ENCODE measurements at places on chromosomes 11 and 22. TPM values are rescaled to one million over a fixed set of nuclear protein-coding genes. Genes with fewer than 3 reads are reported as not detected.

DNA sequence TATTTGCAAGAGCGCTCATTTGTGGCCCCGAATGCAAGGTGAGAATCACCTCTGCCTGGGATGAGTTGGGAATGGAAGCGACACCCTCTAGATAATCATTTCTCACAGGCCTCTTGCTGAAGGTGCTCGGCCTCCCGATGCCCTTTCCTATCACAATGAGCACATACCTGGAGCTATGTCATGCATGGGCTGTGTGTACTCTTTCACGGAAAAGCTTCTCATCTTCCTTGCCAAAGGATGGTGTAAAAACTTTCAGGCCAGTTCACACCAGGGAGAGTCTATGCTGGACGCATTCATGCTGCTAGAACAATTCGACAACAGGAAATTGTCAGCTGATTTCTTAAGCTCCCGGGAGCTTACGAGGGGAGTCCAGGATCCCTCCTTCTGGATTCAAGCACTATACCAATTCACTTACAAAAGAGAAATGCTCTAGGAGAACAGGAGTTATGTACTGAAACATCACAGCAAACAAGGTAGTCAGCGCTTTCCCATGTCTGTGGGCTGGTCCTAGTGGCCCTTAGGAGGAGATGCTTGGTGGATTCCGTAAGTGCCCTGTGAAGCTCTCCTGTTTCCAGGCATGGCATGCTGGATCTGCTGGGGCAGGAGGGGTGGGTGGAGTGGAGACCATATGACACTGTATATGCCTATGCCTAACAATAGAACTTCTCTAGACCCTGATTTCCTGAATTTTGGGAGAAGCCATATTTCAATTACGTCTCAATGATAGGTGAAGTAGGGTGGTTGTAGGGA is 53.1 kb upstream of the B3GAT1 start:
- no peak for DNase-seq

GRCh38 chr11:124868331-124869274 is 3.4 kb downstream of the ROBO3 start:
- DNase-seq = peak; percentile 30

GRCh38 chr11:32429477-32429876 is 5.9 kb downstream of the WT1 start:
- DNase-seq = no peak

Gene SCN2B
- 1.3 TPM for polyA plus RNA-seq

Gene RNF215
- polyA plus RNA-seq = 17.0 TPM

Gene OR8D2
- polyA plus RNA-seq = not detected

DNA sequence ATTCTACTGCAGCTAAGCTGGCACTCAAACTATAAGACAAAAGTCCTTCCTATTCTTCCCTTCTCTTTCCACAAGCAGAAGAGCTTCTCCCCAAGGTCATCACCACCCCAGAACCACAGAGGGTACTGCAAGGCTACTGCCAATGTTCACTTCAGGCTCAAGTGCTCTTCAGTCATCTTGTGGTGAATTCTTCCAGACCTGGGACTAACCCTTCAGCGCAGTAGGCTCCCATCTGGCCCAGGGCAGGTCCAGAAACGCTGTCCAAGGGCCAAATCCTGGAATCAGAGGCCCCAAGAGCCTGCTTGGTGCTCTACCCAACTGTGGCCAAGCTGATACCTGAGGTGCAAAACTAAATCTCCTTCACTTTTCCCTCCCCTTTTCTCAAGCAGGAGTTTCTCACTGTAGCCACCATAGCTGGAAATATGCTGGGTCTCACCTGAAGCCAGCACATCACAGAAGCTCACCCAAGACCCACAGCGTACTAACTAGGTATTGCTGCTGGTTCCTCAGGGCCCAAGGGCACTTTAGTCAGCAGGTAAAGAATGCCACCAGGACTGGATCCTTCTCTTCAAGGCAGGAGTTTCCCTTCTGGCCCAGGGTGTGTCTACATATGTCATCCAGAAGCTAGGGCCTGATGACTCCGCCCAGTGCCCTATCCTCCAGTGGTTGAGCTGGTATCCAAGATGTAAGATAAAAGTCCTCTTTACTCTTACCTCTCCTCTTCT is 27.8 kb downstream of the FCHSD2 start:
- DNase-seq = no peak

Gene MAP6
- polyA plus RNA-seq = 20.1 TPM

DNA sequence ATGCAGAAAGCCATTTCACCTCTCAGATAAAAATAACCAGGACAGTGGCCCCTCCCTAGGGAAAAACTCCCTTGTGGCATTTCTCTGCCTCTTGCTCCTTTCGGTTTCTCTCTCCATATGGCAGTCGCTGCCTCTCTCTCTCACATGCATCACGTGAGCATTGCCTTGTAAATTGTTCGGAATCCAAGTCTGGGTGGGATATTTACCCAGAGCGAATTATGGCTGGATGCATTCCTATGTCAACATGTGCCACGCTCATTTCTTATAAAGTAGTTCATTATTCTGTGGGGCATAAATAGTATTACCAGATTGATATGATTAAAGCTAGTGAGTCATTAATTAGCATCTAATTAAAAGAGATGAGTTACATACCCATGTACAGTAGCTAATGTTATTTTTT is 392.9 kb downstream of the INSC start:
- peak; percentile 94 for DNase-seq

Gene LTBP3
- polyA plus RNA-seq = 105 TPM

DNA sequence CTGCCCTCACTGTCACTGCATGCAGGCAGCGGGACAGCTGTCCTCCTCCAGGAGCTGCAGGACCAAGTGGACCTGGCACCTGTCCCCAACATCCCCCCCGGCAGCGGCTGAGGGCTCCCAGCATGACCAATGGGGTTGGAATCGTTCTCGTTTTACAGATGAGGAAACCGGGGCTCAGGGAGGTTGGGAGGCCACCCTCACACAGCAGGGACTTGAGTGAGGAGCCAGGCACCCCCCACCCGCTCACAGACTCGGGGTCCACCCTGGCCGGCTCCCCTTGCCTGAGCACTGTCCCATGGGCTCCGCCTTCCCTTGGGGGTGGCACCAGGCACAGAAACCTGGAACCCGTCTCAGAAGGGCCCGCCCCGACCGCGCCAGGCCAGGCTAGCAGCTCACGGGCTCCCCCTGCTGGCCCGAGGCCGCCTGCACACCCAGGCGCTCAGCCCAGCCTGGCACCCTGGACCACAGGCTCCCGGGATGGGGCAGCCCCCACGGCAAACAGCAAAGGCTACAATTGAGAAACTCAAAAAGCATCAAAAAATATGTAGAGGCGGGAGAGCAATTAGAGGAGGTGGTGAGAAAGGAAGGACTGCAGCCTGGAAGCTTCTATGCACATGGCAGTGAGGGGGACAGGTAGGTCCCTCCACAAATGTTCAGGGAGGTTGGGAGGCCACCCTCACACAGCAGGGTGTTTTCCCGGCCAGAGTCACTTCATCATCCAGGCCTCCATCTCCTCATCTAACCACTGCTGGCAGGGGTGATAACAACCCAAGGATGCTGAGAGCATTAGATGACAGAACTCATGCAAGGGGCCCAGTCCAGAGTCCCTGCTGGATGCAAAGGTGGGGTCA is 12.8 kb downstream of the MACROD1 start:
- no peak for DNase-seq

- DNase-seq = no peak
Measured at GRCh38 chr11:128476049-128476448, 111.3 kb downstream of the ETS1 start.

Gene RFPL2
- polyA plus RNA-seq = 0.21 TPM

GRCh38 chr11:7512525-7513233 is 1.1 kb upstream of the PPFIBP2 start:
- DNase-seq = peak; percentile 78

DNA sequence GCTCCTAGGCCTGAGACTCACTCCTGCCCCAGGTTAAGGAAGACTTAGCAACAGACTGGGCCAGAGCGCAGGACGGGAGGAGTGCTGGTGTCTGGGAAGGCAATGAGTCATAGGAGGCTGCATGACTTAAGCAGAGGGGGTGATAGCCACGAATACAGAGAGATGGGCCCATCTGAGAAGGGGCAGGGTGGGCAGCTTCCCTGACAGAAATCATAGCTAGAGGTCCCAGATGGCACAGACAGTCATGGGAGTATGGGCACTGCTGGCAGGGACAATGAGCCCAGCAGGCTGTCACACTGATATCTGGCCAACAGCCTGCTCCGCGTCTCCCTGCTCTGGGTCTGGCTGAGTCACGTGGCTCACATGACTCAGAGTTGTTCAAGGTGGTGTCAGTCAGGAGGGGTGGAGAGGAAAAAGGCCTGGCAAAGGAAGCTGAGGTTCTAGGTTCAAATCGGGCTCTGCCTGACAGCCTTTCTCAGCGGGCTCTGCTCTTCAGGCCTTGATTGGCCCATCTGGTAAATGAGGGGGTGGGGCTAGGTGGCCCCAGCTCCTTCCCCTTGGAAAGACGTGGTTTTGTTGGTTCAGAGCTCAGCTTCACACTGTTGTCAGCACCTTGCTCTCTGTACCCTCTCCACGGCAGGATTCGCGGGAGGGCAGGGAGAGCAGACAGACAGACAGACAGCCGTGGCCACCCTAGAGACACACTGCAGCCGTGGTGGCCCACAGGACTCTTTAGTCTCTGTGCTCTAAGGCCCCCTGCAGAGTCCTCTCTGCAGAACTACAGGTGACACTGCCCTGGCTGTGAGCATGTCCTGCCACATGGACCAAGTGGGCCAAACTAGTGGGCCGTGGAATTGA is 47.8 kb downstream of the DBX1 start:
- peak; percentile 82 for DNase-seq

Measured in large intestine (tissue), 12 donors.